GM04503 (cell line): ENCODE measurements at places on chromosomes 3 and 15.

DNA sequence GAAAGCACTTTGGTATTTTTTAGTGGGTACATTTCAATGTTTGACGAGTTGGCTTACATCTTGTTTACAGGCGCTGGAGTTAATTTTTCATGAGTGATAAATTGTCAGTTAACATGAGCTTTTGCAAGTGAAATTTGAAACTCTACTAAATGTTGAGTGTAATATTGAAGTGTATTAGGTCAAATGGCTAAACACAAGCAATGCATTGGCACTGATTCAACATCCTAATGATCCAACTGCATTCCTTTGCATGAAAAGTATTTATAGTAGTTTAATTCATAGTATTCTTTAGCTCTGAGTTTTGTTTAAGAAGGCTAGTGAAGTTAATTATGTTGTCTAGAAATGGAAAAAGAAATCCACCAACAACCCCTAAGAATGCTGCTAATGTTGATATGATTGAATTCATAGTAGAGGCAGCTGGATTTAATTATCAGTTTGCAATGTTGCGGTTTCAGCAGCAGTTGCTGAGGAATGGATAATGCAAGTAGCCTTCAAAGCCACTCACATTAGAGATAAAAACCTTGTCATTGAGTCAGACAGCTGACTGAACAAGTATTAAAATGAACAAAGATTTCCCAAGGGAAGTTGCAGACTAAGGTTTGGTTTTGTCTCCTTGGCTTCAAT lies 245.6 kb upstream of the GOLIM4 start:
- peak; percentile 27 for DNase-seq

DNA sequence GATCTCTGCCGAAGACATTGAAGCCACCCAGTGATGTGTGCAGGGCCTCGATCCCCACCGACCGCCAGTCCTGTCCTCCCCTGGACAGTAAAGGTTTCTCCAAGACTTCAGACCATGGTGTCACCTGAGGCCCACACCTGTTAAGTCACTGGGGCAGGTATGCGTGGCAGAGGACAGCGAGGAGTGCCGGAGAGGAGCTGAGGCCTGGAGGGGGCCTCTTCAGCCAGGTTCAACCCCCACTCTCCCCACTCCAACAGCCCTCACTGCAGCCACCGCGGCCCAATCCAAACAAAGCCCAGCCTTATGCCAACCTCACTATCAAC lies 2.4 kb downstream of the GOLGA8B start:
- DNase-seq = no peak

DNA sequence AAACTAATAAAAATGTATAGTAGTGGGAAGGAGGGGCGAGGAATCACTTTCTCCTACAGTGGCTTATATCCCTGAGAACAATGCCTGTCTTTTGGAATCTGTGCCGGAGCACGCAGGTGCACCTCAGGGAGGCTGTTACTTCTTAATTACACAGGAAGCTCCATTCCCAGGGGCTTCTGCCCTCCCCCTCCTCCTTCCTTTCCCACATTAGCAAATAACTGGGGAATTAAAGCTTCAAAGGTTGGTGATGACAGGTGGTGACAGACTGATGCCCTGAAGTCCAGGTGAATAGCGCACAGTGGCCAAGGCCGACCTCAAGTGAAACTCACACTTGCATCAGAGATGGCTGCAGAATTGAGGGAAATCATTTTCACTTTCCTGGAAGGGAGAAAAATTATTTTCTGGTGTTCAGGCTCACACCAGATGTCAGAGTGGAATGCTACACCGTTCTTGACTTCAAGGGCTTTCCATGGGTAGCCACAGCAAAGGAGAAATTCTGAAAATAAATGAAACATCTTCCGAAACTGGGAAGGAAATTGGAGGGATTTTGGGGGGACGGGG lies 3.7 kb downstream of the GRAMD2A start:
- DNase-seq = no peak

- DNase-seq = no peak
Measured at GRCh38 chr3:141227752-141228151, 3.9 kb upstream of the PXYLP1 start.

- peak; percentile 31 for DNase-seq
Measured at GRCh38 chr3:65170390-65171042, 482.7 kb upstream of the ADAMTS9 start.

GRCh38 chr3:43191116-43191515 lies 85.2 kb upstream of the POMGNT2 start:
- no peak for DNase-seq

- DNase-seq = no peak
Measured at GRCh38 chr3:117611211-117611610, 901.6 kb downstream of the TUSC7 start.

DNA sequence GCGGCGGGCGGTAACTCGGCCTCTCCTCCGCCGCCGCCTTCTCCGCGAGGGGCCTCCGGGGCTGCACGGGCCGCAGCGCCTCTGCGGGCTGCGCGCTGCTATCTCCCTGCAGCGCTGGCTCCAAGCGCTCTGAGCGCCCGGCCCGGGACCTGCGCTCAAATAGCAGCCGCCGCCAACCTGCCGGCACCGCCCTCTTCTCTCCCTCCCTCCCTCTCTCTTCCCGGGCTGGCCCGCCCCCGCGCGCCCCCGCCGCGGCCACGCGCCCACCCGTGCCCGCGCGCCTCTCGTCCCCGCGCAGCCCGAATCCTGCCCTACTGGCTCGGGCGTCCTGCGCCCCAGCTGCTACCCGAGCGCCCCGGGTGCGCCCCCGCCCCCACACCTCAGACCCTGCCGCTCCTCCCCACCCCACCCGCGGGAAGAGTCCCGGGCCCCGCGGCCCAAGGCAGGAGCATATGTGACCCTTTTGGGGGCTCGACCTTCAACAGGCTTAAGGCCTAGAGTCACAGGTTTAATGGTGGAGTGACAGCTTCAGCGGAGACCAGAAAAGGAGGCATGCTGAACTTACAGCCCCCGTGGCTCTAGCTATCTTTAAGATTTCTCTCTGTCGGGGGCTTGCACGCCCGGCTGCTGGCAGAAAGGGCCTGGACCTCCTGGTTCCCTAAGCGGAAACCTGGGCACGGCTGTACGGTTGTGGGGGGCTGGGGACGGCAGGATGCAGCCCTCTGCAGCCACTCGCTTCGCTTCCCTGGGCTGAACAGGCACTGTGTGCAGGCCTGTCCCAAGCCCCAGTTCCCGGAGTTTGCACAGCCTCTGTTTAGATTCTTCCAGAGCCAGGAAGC lies at the start of gene CACNA2D2:
Gene CACNA2D2, minus strand, starts transcription at position 131 of the 839 bp plus-strand sequence. CDS start 211 bp downstream, outside the sequence.
- no peak for DNase-seq

GRCh38 chr3:5349343-5349742 lies 161.8 kb downstream of the EDEM1 start:
- no peak for DNase-seq

DNA sequence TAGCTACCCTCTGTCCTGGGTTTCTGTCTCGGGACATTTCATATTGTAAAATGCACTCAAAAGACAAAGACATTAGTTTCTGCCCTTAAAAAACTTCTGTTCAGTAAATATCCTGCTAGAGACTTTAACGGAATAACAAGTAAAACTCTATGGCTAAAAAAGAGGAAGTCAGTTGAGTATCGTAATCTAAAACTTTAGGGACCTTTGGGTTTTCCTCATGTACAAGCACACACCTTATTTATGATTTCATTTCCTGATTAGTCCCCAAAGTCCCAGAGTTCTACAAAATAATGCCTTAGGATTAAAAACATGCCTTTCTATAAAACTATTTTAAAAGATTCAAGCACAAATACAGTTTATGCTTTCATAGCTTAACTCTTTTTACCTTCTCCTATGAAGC lies 585.9 kb downstream of the UNC13C start:
- no peak for DNase-seq

DNA sequence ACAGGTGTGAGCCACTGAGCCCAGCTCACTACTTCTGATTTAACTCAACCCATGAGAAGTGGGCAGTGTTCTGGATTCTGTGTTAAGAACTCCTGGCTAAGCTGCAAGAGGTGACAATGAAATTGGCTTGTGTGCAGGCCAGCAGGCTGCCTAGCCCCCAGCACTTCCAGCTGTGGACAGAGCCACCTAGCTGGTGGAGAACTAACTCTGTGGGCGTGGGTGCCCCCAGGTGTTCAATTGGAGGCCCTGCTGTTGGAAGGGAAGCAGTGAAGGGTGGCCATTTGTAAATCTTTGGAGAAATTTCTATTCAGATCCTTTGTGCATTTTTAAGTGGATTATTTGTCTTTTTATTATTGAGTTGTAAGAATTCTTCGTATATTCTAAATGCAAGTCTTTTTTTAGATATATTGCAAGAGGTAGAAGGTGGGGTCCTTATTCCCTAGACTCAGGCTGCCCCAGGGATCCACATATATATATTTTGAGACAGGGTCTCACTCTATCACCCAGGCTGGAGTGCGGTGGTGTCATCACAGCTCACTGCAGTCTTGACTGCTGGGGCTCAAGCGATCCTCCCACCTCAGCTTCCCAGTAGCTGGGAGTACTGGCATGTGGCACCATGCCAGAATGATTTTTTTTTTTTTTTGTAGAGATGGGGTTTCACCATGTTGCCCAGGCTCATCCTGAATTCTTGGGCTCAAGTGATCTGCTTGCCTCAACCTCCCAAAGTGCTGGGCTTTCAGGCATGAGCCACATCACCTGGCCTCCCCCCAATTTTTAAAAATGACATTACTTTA lies 7.2 kb upstream of the SCAMP5 start:
- no peak for DNase-seq

DNA sequence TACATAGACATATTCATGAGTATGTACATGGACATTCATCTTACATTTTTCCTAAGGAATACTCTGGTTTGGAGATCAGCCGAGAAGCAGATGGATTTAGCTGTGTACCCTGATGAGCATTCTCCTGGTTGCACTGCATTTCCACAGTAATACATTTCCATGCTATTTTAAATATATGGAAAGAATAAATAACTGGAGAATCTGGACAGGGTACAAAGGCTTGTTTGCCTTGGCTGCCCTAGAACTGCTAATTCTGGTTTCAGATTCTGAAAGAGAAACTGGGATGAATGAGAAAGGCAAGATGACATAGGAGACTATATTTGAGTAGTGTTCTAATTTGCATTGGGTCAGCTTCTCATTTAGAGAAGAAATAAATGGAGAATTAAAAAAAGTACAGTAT lies 190.8 kb upstream of the FAM3D start:
- DNase-seq = no peak

GRCh38 chr3:40876009-40876408 lies 323.3 kb upstream of the CTNNB1 start:
- no peak for DNase-seq

DNA sequence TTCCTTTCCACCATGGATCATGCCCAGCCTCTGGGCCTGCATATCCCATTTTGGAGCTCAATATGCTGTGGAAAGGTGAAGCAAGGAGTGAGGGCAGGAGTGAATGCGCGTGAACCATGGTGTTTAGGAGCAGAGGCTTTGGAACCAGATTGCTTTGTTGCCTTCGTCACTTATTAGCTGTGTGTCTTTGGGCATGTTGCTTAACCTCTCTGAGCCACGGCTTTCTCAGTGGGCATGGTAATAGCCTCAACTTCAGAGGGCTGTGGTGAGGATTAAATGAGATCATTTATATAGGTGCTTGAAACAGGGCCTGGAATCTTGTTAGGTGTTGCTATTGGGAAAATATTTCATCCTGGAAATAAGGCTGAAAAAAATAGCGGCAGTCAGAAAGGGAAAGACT lies 129.7 kb downstream of the WNT7A start:
- DNase-seq = no peak

GRCh38 chr15:91243826-91244225 lies 143.8 kb downstream of the SV2B start:
- DNase-seq = no peak

- DNase-seq = no peak
Measured at GRCh38 chr15:59185725-59186124, 20.9 kb upstream of the LDHAL6B start.

DNA sequence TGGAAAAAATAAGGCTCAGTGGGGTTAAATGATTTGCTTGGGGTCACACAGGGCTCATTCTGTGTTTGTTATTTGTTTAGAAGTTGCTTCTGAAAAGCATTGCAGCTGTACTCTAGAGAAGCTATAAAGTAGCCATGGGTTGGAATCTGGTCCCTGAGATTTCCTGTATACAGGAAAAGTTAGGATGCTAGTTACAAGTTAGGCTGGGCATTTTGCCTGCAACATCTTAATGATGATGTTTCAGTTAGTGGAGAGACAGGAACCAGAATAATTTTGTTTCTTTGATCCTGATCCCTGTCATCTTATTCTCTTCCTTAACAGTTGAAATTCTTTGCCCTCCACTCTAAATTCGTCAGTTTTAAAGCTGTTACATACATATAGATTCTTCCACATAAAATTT lies 445.3 kb downstream of the OTOL1 start:
- no peak for DNase-seq

GRCh38 chr3:3200632-3201212 lies 21.2 kb upstream of the CRBN start:
- DNase-seq = peak; percentile 14

- no peak for DNase-seq
Measured at GRCh38 chr3:139241783-139242182, 102.0 kb upstream of the MRPS22 start.

DNA sequence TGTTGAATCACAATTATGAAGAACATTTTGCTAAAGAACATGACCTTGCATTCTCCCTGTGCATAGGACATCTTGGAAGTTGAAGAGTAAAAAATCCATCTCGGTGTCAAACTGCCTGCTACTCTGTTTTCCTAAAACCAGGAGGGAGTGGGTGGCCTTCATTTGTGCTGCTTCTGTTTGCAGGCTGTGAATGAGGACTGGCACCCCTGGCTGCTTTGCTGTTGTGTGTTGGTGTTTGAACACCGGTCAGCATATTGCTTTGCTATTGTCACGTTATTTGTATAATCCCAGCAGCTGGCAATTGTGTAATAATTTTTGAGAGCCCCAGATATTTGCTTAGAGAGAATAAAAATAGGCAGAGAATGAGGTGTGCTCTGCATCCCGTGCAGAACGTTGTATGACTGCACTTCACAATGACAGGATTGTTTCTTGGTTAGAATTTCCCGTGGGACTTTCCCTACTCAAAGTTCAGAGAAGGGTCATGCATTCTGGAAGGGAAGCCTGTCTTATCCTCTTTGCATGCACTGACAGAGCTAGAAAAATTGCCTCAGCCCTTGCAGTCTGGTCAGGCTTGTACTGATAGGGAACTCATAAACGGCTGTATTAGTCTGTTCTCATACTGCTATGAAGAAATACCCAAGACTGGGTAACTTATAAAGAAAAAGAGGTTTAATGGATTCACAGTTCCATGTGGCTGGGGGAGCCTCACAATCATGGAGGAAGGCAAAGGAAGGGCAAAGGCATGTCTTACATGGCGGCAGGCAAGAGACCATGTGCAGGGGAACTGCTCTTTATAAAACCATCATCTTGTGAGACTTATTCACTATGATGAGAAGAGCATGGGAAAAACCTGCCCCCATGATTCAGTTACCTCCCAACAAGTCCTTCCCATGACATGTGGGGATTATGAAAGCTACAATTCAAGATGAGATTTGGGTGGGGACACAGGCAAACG lies 16.3 kb downstream of the SV2B start:
- DNase-seq = no peak

DNA sequence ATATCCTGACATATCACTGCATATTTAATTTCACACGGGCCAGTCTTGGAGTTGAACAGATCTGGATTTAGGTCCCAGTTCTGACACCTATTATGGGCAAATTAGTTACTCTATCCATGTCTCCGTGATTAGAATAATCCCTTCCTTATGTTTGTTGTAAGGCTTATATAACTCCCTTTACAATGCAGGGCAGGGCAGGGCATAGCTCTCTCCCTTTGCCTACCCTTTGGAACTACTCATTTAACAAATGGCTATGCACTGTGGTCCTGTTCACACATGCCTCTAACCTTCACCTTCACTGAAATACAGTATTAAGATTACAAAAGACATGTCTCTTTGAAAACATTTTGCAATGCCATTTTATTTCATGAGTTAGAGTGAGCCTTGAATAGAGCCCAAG lies 24.8 kb upstream of the ATP13A5 start:
- DNase-seq = no peak
